ENCODE measurements at places on chromosomes 16 and 17.

- DNase-seq = no peak
Measured at GRCh38 chr16:51390877-51391276, 239.8 kb upstream of the SALL1 start.

DNA sequence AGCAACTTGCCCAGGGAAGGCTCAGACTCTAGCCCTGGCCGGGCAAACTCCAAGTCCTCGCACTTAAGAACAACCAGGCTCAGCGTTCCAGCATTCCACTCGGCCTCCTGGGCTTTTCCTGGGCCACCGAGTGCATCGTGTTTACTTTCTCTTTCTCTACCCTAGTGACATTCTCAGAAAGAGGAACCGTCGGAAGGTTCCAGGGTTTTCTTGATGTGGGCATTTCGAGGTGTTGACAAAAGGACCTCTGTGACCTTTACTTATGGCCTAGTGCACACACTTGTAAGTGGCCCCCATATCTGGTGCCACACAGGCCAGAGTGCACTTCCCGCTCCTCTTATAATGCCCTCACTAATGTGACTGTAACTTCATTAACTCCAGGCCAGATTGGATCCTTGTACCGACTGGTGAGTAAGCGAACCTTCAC is 3.1 kb upstream of the BANP start:
- no peak for DNase-seq

- no peak for DNase-seq
Measured at GRCh38 chr16:23608194-23608593, 12.1 kb upstream of the NDUFAB1 start.

DNA sequence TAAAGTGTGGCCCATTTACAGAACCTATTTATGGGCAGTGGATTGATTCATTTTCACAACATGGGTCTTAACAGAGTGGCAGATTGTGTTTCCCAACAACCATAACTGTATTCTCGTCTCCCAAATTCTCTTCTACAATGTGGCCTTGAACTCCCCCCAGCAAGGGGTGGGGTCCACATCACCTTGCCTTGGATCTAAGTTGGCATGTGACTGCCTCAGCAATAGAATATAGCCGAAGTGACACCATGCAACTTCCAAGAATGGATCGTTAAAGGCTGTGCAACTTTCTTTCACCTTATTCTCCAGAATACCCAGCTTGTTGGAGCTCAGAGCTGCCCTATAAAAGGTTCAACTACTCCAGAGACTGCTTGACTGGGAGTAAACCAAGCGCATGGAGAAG is 72.0 kb upstream of the CDH5 start:
- no peak for DNase-seq

DNA sequence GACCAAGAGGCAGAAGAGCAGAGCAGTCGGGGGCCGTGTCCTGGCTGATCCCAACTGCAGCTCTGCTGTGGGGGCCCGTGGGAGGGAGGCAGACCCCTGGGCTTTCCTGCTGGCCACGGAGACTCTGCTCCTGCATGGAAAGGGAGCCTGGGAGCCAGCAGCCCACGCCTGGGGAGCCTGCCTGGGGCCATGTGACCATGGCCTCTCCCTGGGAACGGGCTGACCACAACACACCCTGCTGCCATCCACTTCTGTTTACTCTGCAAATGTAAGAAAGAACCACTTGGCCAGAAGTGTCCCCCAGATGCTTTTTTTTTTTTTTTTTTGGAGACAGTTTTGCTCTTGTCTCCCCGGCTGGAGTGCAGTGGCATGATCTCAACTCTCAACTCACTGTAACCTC is 2.0 kb upstream of the TEDC2 start:
- DNase-seq = no peak

DNA sequence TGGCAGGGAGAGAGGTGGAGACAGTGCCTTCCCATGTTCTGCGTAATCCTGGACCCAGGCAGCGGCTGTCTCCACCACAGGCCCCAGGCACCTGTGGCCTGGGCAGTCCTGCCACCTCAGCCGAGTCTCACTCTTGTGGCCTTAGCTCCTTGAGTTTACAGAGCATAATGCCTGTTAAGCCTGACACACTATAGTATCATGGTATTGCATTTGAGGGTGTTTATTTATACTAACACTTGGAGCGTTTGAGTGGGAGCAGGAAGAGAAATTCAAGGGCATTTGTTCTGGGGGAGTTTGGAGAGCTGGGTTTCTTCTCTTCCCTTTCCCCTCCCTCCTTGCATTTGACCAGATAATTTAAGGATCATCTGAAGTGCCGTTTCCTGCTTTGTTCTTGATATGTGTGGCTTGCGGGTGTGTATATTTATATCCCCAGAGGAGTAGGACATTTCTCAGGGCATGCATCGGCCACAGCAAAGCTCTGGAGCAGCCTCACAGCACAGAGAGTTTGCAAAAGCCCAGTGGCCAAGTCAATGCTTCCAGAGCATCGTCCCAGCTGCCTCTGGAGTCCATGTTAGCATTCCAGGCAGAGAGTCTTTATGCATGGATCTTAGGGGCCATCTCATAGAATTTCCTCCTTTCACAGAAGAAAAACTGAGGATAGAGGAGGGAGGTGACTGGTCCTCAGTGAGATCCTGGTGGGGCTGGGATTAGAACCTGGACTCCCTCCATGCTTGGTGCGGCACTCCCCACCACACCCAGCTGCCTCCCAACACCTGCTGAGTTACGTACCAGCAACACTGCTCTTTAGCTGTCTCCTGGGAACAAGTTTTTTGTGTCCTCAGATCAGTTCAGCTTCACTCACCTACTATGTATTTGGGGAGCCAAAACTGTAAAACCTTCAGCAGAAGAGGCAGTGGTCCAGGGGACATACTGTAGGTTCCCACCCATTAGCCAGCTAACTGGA is 222.8 kb downstream of the CCDC182 start:
- DNase-seq = no peak

DNA sequence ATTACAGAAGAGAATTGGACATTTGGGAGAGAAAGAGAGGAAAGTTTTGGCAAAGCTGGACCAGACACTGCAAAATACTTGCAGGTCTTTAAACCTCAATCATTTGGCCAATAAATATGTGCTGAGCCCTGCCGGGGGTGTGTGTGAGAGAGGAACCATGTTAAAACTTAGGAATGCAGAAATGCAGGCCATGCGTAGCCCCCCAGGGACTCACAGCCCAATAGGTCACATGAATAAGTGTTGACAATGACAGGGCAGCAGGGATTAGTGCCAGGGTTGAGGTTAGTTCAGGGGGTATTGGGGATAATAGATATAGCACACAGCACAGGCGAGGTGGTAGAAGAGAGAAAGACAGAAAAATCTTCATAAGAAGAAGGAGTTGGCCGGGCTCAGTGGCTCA is 113.3 kb upstream of the ADAMTS18 start:
- DNase-seq = no peak

- DNase-seq = no peak
Measured at GRCh38 chr17:16381496-16381820, 567 bp downstream of the UBB start.

- DNase-seq = no peak
Measured at GRCh38 chr16:72092832-72093447, 480 bp downstream of the TXNL4B start.

GRCh38 chr17:80795754-80796153 is 195.9 kb upstream of the CHMP6 start:
- DNase-seq = no peak

- DNase-seq = peak; percentile 63
Measured at GRCh38 chr17:47802341-47803022, 19.1 kb downstream of the OSBPL7 start.

DNA sequence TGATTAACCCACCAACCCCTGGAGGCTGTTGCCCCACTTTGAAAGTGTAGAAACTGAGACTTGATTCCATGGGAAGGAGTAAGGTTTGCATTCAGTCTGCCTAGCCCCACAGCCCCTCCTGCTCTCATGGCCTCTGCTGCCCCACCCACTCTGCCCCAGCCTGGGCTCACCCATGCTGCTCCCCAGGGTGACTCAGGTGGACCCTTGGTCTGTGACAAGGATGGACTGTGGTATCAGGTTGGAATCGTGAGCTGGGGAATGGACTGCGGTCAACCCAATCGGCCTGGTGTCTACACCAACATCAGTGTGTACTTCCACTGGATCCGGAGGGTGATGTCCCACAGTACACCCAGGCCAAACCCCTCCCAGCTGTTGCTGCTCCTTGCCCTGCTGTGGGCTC is 6.5 kb downstream of the PRSS41 start:
- no peak for DNase-seq

- DNase-seq = no peak
Measured at GRCh38 chr17:68719431-68719830, 118.3 kb upstream of the FAM20A start.

- DNase-seq = no peak
Measured at GRCh38 chr17:65346166-65346565, 209.0 kb downstream of the RGS9 start.

GRCh38 chr17:72361892-72362291 is 241.1 kb downstream of the SOX9 start:
- DNase-seq = no peak

DNA sequence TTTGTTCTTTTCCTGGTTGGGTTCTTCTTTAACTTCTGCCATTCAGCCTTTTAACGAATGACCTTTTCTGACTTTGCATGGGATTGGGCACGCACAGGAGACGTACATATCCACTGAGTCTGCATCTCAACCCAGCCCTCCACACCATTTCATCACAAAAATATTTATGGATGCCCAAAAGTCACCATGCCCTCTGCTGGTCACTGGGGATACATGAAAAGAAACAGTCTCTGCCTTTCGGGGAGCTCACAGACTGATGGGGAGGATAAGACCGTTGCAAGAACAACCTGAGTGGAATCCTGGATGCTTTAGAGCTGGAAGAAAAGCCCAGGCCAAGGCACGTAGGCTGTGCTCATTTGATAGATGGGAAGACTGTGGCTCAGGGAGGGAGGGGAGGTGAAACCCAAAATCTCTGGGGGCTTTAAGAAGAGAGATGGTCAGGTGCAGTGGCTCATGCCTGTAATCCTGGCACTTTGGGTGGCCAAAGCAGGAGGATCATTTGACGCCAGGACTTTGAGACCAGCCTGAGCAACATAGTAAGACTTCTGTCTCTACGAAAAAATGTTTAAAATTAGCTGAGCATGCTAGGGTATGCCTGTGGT is 7.9 kb upstream of the MT2A start:
- no peak for DNase-seq

DNA sequence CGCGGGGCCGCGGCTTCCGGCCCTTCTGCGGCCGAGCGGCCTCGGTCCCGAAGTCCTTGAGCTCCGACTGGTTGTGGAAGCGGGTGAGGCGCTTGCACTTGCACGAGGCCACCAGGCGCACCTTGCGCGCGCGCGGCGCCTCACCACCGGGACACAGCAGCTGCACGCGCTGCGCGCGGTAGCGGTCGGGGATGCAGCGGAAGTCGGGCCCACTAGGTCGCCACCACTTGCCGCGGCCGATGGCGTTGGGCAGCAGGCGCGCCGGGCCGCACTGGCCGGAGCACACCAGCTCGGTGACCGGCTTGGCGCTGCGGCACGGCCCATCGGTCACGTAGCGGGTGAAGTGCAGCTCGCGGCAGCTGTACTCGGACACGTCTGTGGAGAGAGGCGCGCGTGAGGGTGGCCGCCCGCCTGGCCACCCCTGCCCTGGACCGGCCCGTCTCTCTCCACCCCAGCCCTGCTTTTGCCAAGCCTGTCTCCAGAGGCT is 3.2 kb downstream of the SOST start:
- DNase-seq = no peak

- peak; percentile 33 for DNase-seq
Measured at GRCh38 chr17:79803997-79804855, 7.3 kb upstream of the CBX8 start.

DNA sequence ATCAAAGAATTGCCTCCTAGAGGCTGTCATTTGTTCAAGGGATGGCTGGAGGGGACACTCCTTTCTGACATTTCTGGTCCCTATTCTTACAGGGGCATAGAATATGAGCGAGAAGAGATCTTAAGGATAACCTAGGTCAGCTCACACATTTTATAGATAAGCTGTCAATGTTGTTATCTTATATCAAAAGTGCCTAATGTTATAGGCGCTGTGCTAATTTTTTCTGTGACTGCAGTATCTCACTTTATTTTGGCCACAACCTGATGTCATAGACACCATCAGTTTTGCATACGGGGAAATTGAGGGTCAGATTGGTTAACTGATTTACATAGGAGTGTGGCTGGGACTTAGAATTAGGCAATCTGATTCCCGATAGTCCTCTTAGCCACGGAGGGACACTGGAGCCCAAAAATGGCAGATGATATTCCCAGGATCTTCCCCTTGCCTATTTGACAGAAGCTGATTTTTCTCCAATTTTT is 1.2 kb downstream of the CPD start:
- no peak for DNase-seq

DNA sequence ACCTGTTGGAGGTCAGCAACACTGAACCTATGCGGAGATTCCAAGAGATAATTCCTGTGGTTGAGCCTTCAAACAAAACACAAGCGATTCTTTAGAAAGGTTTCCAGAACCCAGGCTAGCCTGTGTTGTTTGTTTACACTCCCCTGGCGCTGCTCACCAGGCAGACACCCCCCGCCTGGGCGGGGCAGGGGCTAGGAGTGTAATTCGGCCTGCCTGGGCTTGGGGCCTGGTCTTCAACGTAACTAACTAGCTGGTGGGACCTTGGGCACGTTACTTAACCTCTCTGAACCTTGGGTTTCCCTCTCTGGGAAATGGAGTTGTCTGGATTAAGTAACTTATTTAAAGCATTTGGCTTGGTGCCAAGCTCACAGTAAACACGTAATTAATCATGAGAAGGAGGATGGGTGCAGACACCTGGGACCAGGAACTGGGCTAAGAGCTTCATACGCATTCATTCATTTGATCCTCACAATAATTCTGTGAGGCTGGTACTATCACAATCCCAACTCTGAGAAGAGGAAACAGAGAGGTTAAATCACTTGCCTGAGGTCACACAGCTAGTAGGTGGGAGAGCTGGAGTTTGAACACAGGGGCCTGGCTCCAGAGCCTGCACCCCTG is 7.6 kb upstream of the ARHGAP27 start:
- peak; percentile 4 for DNase-seq

GRCh38 chr16:26430618-26431017 is 636.1 kb upstream of the C16orf82 start:
- DNase-seq = no peak

DNA sequence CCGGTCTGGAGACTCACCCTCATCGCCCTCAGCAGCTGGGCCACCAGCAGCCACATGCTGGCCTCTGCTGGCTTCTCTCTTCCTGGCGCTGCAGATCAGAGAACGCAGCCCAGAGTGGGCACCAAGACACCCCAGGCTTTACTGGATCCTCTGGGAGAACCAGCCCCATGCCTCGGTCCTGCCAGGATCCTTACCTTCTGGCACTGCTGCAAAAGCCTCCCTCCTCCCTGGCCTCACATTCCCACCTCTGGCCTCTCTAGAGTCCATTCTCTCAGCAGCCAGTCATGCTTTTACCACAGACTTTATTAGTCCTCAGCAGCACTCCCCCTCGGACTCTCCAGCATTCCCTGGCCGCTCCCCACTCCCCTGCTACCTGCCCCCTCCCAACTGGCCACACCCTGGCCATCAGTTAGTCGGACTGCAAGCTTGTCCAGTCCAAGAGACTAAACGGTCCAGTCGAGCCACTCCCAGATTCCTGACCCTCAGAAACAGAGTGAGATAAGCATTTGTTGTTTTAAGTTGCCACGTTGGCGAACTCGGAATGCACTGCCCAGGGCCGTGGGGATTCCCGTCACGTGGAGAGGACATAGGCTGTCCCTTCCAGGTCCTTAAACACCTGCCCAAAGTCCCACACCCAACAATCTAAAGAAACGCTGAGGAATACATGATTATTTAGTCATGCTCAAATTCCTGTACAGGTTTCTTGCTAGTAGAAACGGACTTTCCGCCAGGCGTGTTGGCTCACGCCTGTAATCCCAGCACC is 5.9 kb upstream of the SPG7 start:
- DNase-seq = no peak

- DNase-seq = peak; percentile 69
Measured at GRCh38 chr16:4944333-4945281, 7.7 kb upstream of the PPL start.

- no peak for DNase-seq
Measured at GRCh38 chr16:80527297-80527696, 13.5 kb upstream of the DYNLRB2 start.
